ENCODE measurements at places on chromosomes 6 and 20.

- DNase-seq = no peak
Measured at GRCh38 chr6:63789699-63790098, 154.1 kb downstream of the PHF3 start.

- peak; percentile 32 for DNase-seq
Measured at GRCh38 chr6:35776364-35777215, at the start of gene CLPSL2. TSS of gene CLPSL2 (plus strand) at chr6:35776598. CDS start at chr6:35776619, 21 bp downstream.

GRCh38 chr20:14947946-14948345 lies 610.5 kb upstream of the FLRT3 start:
- no peak for DNase-seq

- DNase-seq = no peak
Measured at GRCh38 chr6:26312096-26312463, 52.9 kb upstream of the BTN3A2 start.

- DNase-seq = no peak
Measured at GRCh38 chr6:118789419-118789818, 104.5 kb upstream of the ASF1A start.

DNA sequence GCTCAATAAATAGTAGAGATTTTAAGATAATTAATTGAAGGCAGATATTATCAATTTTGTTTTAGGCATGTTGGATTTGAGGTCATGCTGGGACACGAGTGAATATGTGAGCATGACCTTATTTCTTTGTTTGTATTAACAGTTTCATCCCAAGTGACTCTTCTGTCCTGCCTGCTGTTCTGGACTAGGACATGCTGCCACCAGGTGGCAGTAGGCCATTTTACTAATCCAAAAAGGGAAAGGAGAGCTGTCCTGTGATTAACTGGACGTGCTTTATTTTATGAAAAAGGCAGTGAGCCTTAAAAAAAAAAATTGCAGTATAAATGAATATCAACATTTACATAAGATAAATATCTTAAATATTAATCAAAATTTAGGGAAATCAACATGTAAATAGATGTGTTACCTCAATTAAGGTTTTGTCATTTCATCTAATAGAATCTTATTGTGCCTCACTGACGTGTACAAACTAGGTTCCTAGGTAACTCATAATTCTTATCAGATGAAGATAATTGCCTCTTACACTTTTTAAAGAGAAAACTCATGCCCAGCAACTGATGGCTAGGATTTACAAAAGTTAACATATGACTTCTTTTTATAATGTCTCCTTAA lies 49.8 kb downstream of the FRK start:
- peak; percentile 53 for DNase-seq

- DNase-seq = no peak
Measured at GRCh38 chr6:161954077-161954476, 680.2 kb upstream of the AGPAT4 start.

- no peak for DNase-seq
Measured at GRCh38 chr6:153941768-153942167, 97.3 kb upstream of the OPRM1 start.

DNA sequence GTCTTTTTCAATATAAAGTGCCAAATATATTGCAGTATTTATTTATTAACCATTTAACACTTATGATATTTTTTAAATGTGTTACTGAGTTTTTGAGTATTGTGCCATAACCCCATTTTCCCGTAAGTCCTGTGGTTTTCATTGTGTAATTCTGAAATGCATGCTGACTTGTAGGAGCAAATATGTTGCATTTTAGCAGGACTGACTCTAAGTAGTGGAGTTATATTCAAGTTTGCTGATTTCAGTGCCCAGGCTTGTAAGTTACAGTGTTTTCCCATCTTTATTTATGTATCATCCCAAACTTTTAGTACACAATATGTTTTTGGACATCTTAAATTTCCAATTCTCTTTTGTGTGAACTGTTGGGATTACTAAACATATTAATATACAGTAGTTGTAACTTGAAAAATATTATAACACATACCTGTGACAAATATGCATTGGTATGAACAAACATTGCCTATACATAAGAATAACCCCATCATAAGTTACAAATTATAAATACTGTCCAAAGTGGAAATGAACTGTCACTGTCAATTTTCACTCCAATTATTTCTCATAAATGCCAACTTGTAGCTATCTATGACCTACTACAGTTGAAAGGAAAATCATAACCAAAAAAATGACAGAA lies 179.3 kb upstream of the RUNX2 start:
- DNase-seq = no peak

DNA sequence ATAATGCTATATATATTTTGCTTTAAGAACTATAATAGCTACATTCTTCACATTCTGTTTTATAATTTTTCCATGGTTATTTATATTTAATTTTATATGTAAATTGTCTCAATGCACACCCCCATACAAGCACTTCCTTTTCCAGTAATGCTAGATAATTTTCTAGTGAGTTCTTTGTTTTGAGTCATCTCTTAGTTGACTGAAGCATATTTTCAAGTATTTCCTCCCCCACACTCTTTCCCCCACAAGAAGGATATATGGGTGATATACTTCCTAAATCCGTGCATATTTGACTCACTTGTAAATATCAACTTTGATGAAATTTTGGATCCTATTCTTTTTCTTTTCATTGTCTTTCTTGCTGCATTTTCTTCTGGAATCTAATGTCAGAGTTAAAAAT lies 82.1 kb upstream of the SRSF6 start:
- DNase-seq = no peak

- no peak for DNase-seq
Measured at GRCh38 chr6:87909849-87910248, 137.8 kb upstream of the SPACA1 start.

- DNase-seq = no peak
Measured at GRCh38 chr20:16583474-16583873, 10.2 kb upstream of the KIF16B start.

DNA sequence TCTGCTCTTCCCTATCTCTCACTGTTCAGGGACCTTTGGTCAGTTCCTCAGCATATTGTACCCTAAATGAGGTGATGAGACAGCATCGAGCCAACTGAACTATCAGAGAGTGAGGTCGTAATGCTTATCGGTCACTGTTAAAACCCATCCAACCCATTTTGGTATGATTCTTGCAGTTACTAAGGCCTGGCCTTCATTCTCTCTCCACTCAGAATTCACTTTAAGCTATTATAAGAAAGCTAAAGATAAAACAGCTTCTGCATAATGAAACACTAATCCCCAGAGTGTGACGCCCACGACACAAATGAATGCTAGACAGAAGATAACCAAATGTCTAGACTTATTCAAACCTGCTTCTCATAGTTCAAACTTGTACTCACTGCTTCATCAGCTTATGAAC lies 175.8 kb downstream of the GMPR start:
- DNase-seq = no peak

DNA sequence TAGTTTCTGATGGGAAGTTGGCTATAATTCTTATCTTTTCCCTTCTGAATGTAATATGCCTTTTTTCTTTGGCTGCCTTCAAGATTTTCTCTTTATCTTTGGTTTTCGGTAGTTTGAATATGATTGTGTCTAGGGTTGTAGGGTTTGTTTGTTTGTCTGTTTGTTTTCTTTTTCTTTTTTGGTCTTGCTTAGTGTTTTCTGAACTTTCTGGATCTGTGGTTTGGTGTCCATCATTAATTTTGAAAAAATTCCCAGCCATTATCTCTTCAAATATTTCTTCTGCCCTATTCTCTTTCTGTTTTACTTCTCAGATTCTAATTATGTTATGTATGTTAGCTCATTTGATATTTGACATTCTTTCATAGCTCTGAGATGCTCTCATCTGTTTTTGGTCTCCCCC lies 79.4 kb downstream of the CHMP4B start:
- no peak for DNase-seq

DNA sequence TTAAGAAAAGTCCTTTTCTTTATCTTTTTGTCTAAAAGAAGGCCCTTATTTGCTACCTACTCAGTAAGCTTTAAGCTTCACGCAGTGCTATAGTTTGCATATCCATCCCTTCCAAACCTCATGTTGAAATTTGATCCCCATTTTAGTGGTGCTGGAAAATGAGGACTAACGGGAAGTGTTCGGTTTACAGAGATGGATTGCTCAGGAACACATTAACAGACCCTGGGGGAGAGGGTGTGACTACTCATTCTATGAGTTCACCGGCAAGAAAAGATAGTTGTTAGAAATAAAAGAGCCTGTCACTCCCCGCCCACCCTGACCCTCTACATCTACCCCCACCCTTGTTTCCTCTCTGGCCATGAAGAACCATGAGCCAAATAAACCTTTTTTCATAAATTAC lies 546.2 kb downstream of the MEI4 start:
- no peak for DNase-seq

- no peak for DNase-seq
Measured at GRCh38 chr20:15834857-15835256, 738.4 kb downstream of the KIF16B start.

GRCh38 chr6:2938632-2939083 lies 32.7 kb downstream of the SERPINB6 start:
- DNase-seq = no peak

DNA sequence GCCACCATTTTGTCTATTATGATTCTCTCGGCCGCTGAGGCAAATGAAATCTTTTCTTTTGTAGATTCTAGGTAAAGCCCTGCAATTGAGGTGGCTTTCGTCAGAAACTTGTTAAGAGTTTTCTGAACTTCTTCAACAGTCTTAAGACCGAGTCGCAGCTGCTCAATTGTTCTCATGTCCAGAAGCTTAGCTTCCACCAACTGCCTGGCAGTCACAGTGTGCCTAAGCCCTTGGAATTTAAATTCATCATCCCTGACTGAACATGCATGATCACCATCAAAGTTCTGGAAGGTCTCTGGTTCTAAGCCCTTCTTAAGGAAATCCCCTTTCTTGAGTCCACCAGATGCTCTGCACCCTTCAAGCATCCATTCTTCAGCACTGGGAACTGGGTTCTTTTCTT lies 25.7 kb downstream of the DST start:
- no peak for DNase-seq
